ENCODE measurements at places on chromosomes 4 and X.

- no peak for DNase-seq
These were observed 379.7 kb downstream of the SPRY1 start for GRCh38 chr4:123776267-123776666.

- DNase-seq, result peak; percentile 79
These were observed 2.8 kb upstream of the TIFA start for GRCh38 chr4:112288455-112288854.

GRCh38 chr4:137370679-137371078 lies 161.6 kb downstream of the PCDH18 start:
- no peak for DNase-seq

DNA sequence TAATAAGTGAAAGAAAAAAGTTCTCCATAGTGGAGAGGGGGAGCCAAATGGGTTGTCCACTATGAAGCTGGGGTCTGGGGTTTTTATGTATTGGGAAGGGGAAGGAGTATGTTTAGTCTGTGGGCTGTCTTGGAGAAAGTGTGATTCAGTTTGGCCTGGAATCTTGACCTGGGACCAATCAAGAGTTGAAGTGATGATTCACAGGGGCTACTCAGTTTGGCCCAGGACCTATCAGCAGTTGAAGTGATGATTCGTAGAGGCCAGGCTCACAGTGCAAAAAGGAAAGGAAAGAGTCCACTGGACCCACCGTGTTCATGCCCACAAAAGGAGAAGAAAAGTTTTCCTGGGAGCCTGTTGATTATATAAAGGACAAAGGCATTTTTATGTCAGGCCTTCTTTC lies 47.3 kb upstream of the RAB9B start:
- no peak for DNase-seq

- no peak for DNase-seq
These were observed 5.5 kb downstream of the ELMOD2 start for GRCh38 chr4:140529434-140529833.

GRCh38 chrX:40474645-40475044 lies 106.1 kb upstream of the ATP6AP2 start:
- no peak for DNase-seq

- DNase-seq, result no peak
These were observed 62.8 kb downstream of the DHX15 start for GRCh38 chr4:24521544-24521943.

DNA sequence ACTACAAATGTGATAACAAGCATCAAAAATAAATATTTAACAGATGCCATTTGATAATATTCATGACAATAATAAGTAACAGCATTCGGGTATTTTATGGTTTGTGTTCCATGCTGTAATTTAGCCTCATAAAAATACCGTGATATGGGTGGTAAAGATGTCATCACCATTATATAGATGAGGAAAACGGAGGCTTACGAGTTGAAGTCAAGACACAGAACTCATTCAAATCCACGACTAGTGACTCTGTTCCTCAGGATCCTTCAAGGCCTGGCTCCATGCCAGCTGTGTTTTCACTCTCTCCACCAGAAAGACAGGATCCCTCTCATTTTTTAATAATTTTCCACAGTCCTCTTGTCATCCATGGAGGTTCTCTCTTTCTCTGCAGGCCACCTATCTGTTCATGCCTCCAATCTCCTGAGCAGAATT lies 94.5 kb downstream of the APBB2 start:
- no peak for DNase-seq

DNA sequence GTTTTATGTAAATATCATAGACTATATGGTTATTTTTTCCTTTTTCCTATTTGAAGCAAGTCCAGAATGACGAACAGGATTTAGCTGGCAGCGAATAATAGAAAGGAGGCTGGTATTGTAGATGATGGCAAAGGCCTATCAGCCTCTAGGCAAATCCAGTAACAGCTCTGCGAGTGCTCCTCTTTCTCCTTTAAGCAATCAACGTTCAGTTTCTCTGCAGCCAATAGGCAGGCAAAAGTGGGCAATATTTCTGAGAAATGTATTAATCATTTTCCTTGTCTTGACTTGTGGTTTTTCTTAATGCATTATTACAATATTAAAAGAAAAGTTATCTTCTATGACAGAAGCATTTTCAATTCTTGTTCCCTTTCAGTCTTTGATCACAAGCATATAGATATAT lies 183.3 kb downstream of the SH3KBP1 start:
- no peak for DNase-seq

DNA sequence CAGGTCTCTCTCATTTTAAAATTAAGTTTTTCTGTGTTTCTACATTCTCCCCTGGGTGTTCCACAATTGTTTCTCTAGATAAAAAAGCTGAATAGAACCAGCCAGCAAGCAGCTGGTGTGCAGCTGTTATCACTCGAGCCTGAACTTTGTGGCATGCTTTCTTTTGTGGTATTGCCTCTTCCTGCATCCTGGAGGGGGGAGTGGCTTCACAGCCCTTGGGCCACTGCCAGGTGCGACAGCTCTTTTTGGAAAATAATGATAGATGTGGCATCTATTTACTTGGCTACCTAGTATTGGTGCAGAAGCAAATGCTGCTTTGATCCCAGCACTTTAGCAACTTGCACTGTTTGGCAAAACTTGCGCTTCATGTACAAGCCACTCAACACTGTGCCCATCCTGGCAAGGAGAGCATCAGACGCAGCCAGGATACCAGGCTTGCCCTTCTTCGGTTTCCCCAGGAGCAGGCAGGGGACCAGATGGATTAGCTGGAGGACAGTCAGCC lies 69.4 kb downstream of the HMGB2 start:
- DNase-seq, result peak; percentile 13

GRCh38 chrX:115311139-115311538 lies 21.6 kb downstream of the LUZP4 start:
- no peak for DNase-seq

DNA sequence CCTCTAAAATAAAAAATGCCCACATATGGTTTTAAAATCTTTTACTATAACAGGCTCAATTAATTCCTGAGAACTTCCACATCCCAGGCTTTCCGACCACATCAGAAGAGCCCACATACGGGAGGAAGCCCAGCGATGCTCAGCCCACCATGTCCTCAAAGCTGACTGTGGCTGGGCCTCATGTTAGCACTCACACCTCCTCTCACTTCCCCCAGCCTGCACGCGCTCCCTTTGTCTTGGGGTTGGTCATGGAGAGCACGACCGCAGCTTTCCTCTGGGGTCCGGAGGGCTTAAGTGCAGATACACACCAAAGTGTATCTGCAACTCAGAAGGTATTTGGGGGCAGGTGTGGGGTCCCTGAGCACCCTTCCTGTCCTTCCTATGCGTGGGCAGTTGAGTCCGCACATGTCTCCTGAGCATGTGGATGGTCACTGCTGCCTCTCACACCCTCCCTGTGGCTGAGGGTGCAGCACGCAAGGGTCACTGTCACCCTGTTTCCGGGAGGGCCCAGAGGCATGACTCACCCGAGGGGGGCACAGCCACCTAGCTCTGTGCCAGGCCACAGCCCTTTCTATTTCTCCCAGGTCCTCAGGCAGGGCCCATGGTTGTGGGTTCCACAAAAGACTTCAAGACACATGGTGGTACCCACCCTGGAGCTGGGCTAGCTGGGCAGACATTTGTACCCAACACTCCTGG lies 21.2 kb downstream of the WDR1 start:
- DNase-seq, result peak; percentile 49

- DNase-seq, result peak; percentile 65
These were observed 19.7 kb upstream of the PRPS2 start for GRCh38 chrX:12771445-12772069.

GRCh38 chr4:3638080-3638795 lies 106.0 kb upstream of the LRPAP1 start:
- no peak for DNase-seq

- DNase-seq, result no peak
These were observed 203.1 kb downstream of the EPHA5 start for GRCh38 chr4:65467068-65467680.

GRCh38 chrX:153782871-153783270 lies 2.0 kb downstream of the SRPK3 start:
- DNase-seq, result no peak

- DNase-seq, result no peak
These were observed 491 bp downstream of the ARHGEF6 start for GRCh38 chrX:136780241-136780640.

DNA sequence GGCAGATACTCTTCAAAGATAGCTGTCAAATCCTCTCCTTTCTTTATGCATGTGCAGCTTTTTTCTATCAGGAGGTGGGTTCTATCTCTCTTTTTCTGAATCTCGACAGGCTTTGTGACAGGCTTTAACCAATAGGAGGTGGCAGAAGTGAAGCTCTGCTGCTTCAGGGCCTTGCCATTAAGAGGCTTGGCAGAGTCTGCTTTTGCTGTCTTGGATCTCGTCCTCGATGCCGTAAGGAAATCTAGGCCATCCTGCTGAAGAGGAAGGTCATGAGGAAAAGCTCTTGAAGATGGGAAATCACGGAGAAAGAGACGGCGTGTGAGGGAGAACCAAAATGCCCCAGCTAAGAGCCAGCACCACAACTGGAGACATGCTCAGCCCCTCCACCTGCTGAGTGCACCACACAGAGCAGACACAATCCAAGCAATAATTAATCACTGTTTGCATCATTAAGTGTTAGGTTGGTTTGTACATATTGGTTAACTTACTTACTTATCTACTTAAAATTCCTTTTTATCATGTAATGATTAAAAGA lies 92.2 kb downstream of the DDIT4L start:
- no peak for DNase-seq

DNA sequence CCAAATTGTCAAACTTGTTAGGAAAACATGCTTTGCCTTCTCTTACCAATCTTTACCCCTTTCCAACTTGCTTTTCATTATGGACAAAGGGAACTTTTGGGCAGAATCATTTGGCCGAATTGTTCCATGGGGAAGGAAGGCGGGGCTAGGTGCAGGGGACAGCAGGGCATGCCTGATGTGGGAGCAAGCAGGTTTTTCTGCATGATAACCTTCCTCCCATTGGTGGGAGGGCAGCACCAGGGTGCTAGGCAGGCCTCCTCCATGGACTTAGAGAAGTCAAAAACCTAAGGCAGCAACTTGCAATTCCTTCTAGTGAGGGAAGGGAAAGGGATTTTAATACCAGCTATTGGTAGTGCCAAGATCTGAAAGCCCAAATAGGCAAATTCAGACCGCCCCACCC lies 260.5 kb downstream of the MAPK10 start:
- no peak for DNase-seq

DNA sequence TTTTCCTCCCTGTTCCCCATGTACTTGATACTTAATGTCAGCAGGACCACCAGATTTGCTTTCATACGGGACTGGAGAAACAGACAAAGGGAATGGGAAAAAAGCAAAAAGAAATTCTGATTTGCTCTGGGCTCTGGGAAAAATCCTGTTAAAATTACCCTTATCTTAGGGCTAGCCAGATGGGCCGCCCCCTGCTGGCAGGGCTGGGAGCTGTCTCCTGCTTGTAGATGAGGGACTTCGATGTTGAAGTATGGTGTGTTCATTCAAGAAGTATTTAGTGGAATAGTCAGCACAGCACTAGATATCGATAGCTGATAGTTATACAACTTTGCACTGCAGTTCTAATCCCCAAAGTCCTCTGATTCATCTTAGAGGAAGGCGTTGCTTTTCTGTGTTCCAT lies 45.8 kb downstream of the BCORL1 start:
- DNase-seq, result peak; percentile 40

DNA sequence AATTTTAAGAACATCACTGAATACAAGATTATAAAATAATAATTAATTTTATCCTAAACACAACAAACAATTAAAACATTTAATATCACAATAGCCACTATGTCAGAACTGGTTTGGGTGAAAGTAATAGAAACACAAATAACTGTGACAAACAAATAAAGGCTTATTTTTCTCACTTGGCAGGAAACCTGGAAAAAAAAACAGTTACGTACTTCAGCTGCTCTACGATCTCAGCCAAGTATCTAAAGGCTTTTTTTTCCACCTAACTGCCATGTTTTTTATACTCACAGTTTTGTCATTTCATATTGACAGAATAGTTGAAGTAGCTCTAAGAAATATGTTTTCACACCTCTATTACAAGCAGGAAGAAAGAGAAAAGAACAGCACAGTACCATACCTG lies 284.8 kb upstream of the INTU start:
- DNase-seq, result no peak

DNA sequence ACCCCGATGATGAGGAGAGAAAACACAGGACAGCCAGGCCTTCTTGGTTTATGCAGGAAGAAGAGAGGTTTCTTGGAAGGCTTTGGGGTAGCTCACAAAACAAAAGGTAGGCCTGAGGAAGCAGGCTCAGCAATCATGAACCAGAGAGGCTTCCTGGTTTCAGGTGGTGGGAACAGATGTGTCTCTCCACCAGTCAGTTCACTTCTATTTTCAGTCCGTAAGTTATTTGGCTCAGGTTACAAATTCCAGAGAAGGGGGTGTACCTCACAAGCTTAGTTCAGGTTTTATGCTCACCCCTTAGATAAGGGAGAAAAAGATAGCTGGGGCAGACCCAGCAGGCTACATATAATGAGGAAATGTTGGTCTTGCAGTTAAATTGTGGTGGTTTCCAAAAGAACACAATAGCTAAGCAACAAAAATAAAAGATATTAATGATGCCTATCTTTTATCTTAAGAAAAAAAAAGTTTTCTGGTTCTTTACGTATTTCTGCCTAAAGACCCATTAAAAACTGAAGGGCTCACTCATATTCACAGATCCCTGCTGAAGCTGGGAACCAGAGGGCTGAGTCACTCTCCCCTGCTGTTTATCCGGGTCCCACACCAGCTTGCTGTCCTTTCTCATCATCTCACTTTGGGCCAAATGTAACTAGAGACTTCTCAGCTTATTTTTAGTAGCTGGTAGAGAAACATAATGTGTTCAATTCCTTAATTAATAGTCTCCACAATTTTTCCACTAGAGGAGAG lies 177.0 kb downstream of the CAMK2D start:
- no peak for DNase-seq

DNA sequence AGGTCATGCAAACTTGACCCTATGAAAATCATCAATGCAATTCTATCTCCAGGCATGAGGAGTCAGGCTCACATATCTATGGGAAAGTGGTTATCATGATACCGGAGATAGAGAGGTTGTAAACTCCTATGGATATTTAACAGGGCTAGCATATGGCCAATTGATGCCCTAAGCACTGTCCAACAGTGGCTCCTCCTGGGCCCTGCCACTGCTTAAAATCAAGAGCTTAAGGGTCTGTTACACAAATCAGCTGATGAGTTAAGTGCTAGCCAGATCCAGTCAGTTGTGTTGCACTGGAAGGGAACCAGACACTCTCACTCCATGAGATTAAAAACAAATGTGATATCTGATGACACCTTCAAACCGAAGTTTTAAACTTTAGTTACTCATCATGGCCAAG lies 337.6 kb downstream of the STIM2 start:
- no peak for DNase-seq

DNA sequence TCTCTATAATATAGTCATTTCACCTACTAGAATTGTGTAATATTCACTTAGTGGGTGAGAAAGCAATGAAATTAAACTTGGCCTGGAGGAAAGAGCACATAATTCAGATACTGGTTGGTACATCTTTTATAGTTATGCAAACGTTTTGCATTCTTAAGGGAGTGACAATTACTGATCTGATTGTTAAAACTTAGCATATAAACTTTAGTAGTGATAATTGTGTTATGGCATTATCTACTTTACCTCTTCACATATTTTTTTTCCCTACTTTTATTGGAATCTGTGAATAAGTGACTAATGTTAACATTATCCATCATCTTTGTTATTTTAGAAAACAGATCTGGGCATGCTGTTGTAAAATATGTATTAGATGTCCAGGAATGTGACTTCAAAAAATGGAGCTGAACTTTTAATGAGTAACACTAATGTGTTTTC lies 217.4 kb upstream of the GIMD1 start:
- no peak for DNase-seq
